Activated CD4-positive, alpha-beta T cell treated with anti-CD3 and anti-CD28 coated beads for 36 hours (primary cell): ENCODE measurements at places on chromosomes 7 and 10. TPM values are rescaled to one million over a fixed set of nuclear protein-coding genes. Genes with fewer than 3 reads are reported as not detected.
A peak's percentile ranks its signal among the peaks of the same experiment; 100 is the strongest.

- no peaks in the 10 kb centered on the region for H3K36me3 ChIP-seq
- no peaks in the 10 kb centered on the region for H3K27me3 ChIP-seq
- no peaks in the 10 kb centered on the region for H3K4me1 ChIP-seq
Observed at GRCh38 chr7:110130669-110131068, 960.3 kb upstream of the LRRN3 start.

DNA sequence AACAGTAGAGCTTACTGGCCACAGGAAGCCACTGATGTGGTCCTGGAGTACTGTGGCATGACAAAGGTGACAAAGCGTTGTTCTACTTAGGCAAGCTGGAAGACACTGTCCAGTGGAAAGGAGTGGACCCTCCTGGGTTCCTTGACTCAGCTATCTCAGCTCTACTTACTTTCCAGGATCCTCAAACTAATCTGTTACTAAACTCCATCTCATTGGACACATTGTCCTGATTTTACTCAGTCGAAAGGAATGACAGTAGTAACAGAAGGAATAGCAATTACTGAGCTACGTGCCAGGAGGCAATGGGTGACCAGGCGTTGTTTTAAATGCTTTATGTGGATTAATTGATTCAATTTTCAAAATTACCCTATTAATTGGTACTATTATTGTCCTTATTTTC lies 41.6 kb downstream of the ABLIM1 start:
- no peak overlapping the region for H3K4me3 ChIP-seq
- peaks cover 5% of the 10 kb centered on the region for H3K27me3 ChIP-seq
- H3K36me3 ChIP-seq, result no peaks in the 10 kb centered on the region
- no peak for DNase-seq

The GNGT1 gene
- total RNA-seq, result not detected

GRCh38 chr10:687583-688311 lies 1.7 kb downstream of the DIP2C start:
- H3K4me3 ChIP-seq, result no peak overlapping the region
- no peaks in the 10 kb centered on the region for H3K36me3 ChIP-seq
- peaks cover 4% of the 10 kb centered on the region for H3K4me1 ChIP-seq
- H3K27ac ChIP-seq, result no peak overlapping the region
- no peak for DNase-seq
- H3K27me3 ChIP-seq, result peaks cover 39% of the 10 kb centered on the region

DNA sequence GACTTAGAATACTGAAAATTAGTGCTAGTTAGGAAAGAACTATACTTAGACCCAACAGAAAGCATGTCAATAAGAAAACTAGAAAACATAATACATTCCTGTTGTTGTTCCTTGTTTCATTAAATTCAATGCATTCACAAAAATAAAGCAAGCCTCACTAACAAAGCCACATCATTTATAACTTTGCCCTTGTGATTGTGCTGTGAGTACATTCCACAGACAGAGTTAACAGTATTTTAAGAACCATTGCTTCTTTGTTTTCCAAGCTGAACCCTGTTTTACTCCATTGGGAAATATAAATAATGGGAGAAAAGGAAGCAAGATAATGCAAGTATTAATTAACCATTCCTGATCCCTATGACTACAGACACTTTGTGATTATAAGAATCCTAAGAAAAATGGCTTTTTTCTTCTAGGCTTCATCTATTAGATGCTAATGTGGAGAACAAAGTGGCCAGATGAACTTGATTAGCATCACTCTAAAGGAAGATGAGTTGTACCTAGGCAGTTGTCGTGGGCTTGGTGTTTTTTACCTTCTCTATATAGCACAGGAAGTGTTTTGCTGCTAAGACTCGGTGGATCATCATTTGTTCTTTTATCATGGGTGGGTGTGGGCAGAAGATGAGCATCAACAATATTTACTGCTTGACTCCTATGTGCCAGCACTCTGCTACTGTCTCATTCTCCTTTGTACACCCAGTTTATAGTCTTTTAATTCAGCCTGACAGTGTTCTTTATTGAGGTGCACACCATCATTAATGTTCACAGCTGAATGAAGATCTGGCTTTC lies 34.2 kb upstream of the ZNRF2 start:
- H3K4me3 ChIP-seq, result no peak overlapping the region
- no peaks in the 10 kb centered on the region for H3K27me3 ChIP-seq
- peaks cover 30% of the 10 kb centered on the region for H3K4me1 ChIP-seq
- H3K36me3 ChIP-seq, result no peaks in the 10 kb centered on the region
- no peak for DNase-seq

- peak; percentile 85 for DNase-seq
- no peaks in the 10 kb centered on the region for H3K4me1 ChIP-seq
Observed at GRCh38 chr7:97104719-97105238, 12.7 kb upstream of the SDHAF3 start.

The SFR1 gene
- total RNA-seq, result 17.2 TPM

DNA sequence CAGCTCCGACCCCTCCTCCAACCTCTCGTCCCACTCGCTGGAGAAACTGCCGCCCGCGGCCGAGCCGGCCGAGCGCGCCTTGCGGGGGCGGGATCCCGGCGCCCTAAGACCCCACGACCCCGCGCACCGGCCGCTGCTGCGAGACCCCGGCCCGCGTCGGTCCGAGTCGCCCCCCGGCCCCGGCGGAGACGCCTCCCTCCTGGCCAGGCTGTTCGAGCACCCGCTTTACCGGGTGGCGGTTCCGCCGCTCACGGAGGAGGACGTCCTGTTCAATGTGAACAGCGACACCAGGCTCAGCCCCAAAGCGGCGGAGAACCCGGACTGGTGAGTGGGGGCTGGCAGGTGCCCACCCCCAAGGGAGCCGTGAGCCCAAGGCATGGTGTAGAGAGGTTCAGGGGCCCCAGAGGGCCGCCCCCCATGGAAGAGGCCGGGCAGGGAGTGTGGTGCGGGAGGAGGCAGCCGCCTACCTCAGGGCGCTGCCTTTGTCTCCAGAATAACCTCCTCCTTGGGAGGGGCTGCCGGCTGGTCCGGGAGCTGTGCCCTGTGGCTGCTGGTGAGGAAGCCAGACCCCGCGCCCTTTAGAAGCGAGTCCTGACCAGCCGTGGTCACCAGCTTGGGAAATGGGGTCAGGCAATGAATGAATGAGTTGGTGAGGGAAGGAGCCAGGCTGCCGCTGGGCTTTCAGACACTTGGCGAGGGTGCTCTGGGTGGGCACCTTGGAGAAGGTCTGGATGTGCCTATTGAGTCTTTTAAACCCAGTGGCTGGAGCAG lies 1.3 kb downstream of the FAM20C start:
- H3K27ac ChIP-seq, result no peak overlapping the region
- peaks cover 38% of the 10 kb centered on the region for H3K27me3 ChIP-seq
- peaks cover 2% of the 10 kb centered on the region for H3K36me3 ChIP-seq
- DNase-seq, result no peak
- peak overlapping the region; percentile 32 for H3K4me3 ChIP-seq

DNA sequence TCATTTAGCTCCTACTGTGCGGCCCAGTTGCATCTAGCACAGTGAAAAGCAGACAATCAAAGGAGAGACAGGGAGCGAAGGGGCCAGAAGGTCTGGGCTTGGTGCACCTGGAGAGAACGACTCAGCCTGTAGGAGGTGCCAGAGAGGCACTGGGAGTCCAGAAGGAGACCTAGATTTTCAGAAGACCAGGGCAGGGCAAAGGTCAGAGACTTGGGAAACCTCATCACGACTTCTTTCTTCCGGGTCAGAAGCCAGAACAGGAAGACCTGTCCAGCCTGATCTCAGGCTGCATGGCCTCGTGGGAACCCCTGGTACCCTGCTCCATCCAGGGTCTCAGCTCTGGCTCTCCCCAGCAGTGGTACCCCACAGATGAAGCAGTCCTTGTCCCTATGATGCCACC lies 5.2 kb downstream of the AGAP3 start:
- no peak overlapping the region for H3K4me3 ChIP-seq
- peak; percentile 57 for DNase-seq
- peaks cover 24% of the 10 kb centered on the region for H3K4me1 ChIP-seq
- no peak overlapping the region for H3K27ac ChIP-seq

The OPTN gene
- total RNA-seq, result 57.4 TPM

- H3K27ac ChIP-seq, result no peak overlapping the region
- peaks cover 42% of the 10 kb centered on the region for H3K27me3 ChIP-seq
- no peak for DNase-seq
- H3K4me1 ChIP-seq, result no peaks in the 10 kb centered on the region
- H3K36me3 ChIP-seq, result no peaks in the 10 kb centered on the region
- no peak overlapping the region for H3K4me3 ChIP-seq
Observed at GRCh38 chr10:133608855-133609254, 17.7 kb downstream of the FRG2B start.

DNA sequence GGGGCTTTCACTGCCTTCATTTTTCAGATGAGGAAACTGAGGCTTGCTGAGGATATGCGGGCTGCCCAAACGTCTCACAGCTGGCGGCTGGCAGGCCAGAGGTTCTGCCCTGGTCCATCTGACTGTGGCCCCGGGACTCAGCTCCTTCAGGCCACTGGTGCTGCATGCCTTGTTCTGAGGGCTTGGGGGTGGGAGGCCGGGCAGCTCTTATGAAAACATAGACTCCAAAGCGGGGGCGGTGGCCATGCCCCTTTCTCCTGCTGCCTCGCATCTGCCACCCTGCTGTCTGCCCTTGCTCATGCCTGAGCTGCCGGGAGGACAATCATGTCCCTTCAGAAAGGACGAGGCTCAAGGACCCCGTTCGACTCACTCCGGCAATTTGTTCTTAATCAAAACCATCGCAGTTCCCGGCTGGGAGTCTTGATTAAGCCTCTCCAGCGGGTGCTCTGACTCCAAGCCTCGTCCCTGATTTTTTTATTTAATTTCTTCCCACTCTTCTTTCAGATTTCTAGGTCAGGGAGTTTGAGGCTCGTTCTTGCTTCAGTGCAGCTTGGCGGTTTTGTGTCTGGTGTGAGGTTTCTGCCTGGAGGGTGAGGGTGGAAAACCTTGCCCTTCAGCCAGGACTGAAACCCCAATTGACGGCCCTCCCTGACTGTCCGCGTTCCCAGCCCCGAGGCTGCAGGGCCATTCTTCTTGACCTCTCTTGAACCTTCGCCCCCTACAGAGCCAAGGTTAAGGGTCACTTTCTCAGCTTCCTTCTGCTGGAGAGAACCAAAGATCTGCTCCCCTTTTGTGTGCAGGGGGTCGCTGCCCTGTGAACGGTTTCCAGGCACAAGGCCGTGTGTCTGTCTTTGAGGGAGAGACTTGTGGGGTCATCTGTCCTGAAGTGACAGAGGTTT lies 120.8 kb downstream of the DNAJB6 start:
- no peaks in the 10 kb centered on the region for H3K27me3 ChIP-seq
- no peak overlapping the region for H3K27ac ChIP-seq
- peaks cover under 1% of the 10 kb centered on the region for H3K4me1 ChIP-seq
- no peak for DNase-seq
- H3K4me3 ChIP-seq, result no peak overlapping the region

GRCh38 chr7:88316456-88316855 lies 9.8 kb upstream of the STEAP4 start:
- no peaks in the 10 kb centered on the region for H3K36me3 ChIP-seq
- H3K27ac ChIP-seq, result no peak overlapping the region
- H3K4me1 ChIP-seq, result no peaks in the 10 kb centered on the region
- no peak overlapping the region for H3K4me3 ChIP-seq

- no peaks in the 10 kb centered on the region for H3K27me3 ChIP-seq
- H3K4me3 ChIP-seq, result no peak overlapping the region
- no peaks in the 10 kb centered on the region for H3K36me3 ChIP-seq
- no peaks in the 10 kb centered on the region for H3K4me1 ChIP-seq
- no peak for DNase-seq
Observed at GRCh38 chr7:40211276-40212003, 76.6 kb downstream of the SUGCT start.

- peaks cover 2% of the 10 kb centered on the region for H3K27me3 ChIP-seq
- H3K36me3 ChIP-seq, result no peaks in the 10 kb centered on the region
- no peaks in the 10 kb centered on the region for H3K4me1 ChIP-seq
- H3K4me3 ChIP-seq, result no peak overlapping the region
- H3K27ac ChIP-seq, result no peak overlapping the region
Observed at GRCh38 chr7:491292-491957, 28.2 kb downstream of the PDGFA start.

DNA sequence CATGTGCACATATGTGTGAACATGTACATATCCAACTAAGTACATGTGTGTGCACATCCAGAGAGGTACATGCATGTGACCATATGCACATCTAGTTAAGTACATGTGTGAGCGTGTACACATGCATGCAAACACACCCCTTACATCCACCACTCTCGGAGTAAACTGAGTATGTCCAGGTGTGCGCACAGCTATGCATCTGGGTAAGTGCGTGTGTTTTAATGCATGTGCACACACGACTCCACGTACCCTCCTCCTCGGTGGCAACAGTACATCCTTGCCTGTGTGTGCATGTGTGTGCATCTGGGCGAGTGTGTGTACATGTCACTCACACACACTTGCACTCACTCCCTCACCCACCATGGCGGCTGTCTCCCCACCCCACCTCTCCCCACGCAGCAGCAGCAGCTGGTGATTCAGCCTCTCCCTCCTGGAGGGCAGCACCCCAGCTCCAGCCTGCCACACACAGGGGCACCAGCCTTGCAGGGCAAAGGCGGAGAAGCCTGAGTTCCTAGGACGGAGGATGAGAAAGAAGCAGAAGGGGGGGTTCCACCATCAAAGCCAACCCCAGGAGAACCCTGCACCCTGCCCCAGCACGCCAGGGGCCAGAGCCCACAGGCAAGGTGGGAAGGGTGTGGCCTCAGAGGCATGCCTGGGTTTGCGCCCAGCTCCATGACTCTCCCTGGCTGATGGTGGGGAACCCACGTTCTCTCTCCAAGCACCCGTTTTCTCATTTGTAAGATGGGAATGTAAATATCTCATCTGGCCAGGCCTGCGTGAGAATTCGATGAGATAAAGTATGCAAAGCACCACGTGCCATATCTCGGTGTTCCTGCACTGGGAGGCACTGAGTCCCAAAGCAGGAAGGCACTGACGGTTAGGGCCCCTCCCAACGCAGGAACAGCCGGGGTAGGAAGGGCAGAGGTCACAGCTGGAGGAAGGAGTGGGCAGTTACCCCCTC lies 27.7 kb upstream of the DNAAF5 start:
- DNase-seq, result no peak
- no peak overlapping the region for H3K4me3 ChIP-seq
- H3K27ac ChIP-seq, result no peak overlapping the region
- peaks cover 16% of the 10 kb centered on the region for H3K36me3 ChIP-seq

DNA sequence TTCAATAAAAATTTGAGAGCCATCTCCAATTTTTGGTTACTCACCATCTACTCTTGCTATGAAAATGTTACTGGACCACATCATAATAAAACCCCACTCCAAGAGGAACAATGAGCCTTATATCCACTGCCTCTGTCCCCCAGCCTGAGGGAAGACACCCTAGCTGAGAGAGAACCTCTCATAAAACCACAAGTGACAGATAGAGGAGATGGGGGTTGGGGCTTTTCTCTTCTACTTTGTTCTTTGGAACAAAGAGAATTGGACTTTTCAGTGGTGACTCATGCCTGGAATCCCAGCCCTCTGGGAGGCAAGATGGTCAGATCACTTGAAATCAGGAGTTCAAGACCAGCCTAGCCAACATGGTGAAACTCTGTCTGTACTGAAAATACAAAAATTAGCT lies 27.6 kb upstream of the TAS2R16 start:
- DNase-seq, result no peak
- no peaks in the 10 kb centered on the region for H3K27me3 ChIP-seq
- no peaks in the 10 kb centered on the region for H3K36me3 ChIP-seq
- no peak overlapping the region for H3K27ac ChIP-seq
- no peaks in the 10 kb centered on the region for H3K4me1 ChIP-seq

- no peak overlapping the region for H3K27ac ChIP-seq
- H3K36me3 ChIP-seq, result no peaks in the 10 kb centered on the region
- DNase-seq, result peak; percentile 57
Observed at GRCh38 chr7:142357953-142358520, 100.2 kb upstream of the PRSS58 start.
